ENCODE measurements at places on chromosomes 5 and 9.

GRCh38 chr5:80967500-80968181 lies 7.5 kb downstream of the RASGRF2 start:
- DNase-seq = no peak

GRCh38 chr5:96851312-96852062 lies 24.8 kb upstream of the ERAP2 start:
- no peak for DNase-seq

GRCh38 chr9:114300846-114301797 lies 21.8 kb upstream of the ORM1 start:
- DNase-seq = no peak

- no peak for DNase-seq
These were observed 211.5 kb downstream of the PAPPA start for GRCh38 chr9:116365056-116365471.

DNA sequence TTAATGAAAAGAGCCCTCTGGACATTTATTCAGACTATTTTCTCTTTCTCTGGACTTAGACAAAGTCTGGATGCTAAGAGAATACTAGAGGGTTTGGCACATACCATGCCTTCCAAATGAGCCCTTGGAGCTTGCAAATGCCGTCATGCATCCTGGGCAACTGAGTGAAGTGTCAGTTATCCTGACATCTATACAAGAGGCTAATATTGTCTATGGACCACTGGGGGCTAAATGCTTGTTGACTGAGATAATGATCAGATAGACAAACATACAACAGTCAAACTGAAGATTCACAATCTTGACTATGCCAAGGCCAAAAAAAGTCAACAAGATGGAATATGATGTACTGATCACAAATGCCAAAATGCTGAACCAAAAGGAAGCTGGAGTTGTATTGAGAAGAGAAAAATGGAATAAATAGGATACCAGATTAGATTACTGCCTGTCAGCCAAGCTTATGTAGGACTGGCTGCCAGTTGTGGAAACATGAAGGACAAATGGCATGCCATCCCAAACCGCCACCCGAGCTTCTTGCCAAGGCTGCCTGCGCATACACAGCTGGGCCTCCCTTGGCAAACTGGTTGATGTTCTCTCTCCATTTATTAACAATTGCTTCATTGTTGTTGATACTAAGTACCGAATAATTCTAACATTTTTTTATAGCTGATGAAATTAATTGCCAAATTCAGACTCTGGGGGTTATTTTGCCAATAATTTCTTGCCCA lies 240.1 kb upstream of the GRAMD2B start:
- no peak for DNase-seq

- DNase-seq = no peak
These were observed 278.0 kb downstream of the NTRK2 start for GRCh38 chr9:84947412-84947972.

DNA sequence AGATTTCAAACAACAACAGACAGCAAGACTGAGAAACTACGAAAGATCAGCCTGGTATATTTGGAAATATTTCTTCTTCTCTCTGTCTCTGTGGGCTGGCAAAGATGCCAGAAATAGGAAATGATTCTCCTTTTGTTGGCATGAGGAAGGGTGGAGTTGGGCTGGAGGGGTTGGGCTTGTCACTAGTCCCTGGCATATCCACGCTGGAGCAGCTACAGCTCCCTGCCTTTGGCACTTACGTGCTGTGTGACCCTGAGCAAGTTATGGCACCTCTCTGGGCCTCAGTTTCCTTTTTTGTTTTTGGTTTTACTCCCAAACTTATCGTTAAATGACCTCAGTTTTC lies 354 bp upstream of the KCNMB1 start:
- no peak for DNase-seq

GRCh38 chr9:113611461-113612215 lies 148.1 kb downstream of the RGS3 start:
- no peak for DNase-seq

- no peak for DNase-seq
These were observed 35.7 kb upstream of the ROR2 start for GRCh38 chr9:91985692-91986091.

DNA sequence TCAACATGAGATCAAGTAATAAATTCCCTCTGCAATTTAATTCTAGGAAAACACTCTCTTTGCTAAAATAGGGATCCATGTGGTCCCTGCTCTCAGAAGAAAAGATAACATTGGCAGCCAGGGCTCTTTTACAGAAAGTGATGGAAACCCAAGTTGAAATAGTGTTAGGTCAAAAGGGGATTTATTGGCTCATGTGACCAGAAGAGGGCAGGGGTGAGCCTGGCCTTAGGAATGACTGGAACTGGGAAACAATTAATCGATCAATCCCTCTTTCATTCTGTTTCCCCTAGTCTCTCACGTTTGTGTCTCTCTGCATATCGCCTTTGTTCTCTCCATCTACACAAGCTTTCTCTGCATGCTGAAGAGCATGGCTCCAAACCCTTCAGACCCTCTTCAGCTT lies 58.3 kb upstream of the ALDH1B1 start:
- no peak for DNase-seq

- no peak for DNase-seq
These were observed 11.1 kb upstream of the ORM1 start for GRCh38 chr9:114311571-114312512.

DNA sequence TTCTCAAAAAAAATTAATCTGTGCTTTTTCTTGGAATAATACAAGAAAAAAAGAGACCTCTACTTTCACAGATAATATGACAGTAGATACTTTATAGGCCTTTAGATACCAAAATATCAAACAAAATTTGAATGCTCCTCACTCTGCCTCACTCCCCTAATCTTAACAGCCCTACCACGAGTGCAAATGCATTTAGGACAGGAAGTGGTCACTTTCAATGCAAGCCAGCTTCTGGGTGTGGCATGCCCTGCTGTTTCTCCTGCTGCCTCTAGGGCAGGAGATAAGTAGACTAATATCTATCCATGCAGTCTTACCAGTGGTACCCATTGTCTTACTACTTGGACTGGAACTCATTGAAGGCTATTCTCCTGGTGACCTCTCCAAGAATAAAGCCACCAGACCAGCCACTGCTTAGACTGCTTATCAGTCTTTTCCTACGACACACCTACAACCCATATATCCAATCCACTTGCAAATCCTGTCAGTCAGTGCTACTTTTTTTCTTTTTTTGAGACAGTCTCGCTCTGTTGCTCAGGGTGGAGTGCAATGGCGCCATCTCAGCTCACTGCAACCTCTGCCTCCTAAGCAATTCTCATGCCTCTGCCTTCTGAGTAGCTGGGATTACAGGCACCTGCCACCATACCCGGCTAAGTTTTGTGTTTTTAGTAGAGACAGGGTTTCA lies 23.0 kb downstream of the FRRS1L start:
- DNase-seq = no peak

- DNase-seq = no peak
These were observed 198.7 kb upstream of the MAP3K1 start for GRCh38 chr5:56616454-56617160.

DNA sequence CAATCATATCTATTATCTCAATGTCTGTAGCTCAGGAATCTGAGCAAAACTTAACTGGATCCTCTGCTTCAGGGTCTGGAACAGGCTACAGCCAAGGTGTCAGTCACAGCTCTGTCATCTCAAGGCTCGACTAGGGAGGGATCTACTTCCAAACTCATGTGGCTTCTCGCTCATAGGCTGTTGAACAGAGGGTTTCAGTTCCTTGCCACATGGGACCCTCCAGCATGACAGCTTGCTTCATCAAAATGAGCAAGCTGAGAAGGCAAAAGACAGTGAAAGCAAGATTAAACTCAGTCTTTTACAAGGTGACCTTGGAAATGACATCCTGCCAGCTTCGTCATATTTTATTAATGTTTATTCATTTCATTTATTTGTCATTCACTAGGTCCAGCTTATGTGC lies 111.7 kb downstream of the GADD45G start:
- no peak for DNase-seq

GRCh38 chr9:137761032-137761431 lies 116.5 kb upstream of the CACNA1B start:
- DNase-seq = no peak

DNA sequence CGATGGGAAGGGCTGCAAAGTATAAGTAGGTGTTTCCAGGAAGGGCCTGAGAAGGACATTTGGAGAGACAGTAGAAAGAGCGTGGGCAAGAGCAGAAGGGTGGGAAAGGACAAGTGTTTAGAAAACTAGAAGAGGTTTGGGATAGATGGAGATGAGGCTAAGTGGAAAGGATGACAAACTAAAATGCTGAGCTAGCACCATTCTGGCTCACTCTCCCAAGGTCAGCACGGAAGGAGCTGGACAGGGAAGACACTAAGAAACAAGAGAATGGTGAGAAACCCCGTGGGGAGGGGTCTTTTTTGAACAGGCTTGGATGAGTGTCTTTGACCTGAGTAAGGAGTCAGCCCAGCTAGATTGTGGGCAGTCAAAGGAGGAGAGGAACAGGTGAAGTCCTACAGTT lies 286.0 kb downstream of the CDK5RAP2 start:
- DNase-seq = no peak

- DNase-seq = no peak
These were observed 310.5 kb upstream of the KIF2A start for GRCh38 chr5:61995486-61995885.

GRCh38 chr5:16384222-16384621 lies 81.4 kb downstream of the ZNF622 start:
- no peak for DNase-seq

DNA sequence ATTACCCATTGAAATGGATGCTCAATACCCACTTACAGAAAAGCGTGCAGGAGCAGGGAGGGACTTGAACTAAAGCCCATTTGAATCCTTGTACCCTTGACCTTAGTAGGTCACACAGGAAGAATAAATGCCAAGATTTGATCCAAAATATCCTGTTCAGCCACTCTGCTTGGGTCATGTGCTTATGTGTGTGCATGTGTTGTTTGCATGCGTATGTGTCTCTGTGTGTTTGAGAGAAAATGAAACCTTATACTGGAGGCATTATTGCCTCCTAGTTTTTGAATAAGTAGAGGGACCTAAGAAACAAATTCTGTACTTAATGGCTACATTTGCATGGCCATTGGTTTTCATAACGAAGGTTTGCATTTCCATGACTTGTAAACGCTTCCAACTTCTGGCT lies 63.4 kb upstream of the TRIM32 start:
- DNase-seq = no peak

GRCh38 chr5:8726383-8727036 lies 819.4 kb downstream of the SEMA5A start:
- no peak for DNase-seq

- no peak for DNase-seq
These were observed 18.2 kb upstream of the DCP2 start for GRCh38 chr5:112958093-112959088.

GRCh38 chr5:15463231-15463980 lies 36.6 kb upstream of the FBXL7 start:
- DNase-seq = no peak

DNA sequence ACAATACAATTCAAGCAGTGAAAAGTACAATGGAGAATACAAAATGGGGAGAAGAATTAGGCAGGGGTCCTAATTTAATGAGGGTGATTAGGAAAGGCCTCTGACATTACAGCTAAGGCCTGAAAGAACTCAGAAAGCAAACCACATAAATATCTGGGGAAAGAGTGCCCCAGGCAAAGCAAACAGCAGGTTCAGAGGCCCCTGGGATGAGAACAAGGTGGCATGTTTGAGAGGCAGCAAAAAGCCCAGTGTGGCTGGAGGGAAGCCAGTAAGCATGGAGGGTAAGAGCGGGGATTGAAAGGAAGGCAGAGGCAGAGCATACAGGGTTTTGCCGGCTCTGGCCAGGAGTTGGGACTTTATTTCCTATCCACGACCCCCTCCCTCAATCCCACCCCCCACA lies 33.4 kb upstream of the VDAC1 start:
- no peak for DNase-seq

DNA sequence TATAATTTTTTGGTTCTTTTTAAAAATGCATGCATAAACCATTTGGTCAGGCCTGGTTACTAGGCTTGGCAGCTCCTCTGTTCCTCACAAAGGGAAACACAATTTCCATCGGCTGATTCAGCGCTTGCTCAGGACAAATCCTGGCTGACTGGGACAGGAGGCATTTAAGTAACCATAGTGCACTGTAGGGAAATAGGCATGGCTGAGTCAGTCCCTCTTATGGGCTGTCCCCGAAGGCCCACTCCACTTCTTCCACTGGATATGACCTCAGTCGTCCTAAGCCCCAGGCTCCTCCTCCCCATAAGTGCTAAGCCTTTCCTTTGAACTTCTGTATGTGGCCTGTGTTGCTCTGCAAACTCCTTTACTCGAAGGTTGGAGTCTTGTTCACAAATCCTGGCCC lies 71.2 kb upstream of the GLIS3 start:
- no peak for DNase-seq

DNA sequence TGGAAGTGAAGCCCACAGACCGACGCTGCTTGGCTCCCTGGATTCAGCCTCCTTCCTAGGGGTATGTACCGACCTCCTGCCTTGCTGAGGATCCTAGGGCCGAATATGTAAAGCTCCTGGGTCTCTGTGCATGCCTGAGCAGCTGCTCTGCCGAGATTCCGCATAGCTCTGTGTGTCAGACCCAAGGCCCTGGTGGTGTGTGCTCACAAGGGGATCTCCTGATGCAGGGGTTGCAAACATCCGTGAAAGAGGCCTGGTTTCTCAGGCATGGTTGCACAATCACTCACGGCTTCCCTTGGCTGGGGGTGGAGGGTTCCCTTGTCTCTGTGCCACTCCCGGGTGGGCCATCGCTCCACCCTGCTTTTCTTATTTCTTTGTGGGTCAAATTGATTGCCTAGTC lies 19.9 kb upstream of the SVEP1 start:
- no peak for DNase-seq

DNA sequence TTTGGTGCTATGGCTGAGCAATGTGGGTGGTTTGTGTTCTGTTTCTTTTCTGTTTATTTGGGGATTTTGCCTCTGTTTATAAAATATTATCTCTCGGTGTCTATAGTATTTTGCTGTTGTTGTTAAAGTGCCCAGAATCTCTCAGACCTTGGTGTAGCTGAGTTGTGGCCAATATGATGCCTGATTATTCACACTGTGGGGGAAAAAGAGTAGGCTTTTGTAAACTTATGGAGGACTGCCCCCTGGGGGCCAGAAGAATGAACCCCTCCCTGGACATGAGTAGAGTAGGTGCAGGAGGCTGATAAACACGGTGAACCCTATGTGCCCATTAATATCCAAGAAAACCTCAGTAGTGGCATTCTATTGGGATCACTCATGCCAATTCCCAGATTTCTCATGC lies 49.0 kb upstream of the DPYSL3 start:
- no peak for DNase-seq

DNA sequence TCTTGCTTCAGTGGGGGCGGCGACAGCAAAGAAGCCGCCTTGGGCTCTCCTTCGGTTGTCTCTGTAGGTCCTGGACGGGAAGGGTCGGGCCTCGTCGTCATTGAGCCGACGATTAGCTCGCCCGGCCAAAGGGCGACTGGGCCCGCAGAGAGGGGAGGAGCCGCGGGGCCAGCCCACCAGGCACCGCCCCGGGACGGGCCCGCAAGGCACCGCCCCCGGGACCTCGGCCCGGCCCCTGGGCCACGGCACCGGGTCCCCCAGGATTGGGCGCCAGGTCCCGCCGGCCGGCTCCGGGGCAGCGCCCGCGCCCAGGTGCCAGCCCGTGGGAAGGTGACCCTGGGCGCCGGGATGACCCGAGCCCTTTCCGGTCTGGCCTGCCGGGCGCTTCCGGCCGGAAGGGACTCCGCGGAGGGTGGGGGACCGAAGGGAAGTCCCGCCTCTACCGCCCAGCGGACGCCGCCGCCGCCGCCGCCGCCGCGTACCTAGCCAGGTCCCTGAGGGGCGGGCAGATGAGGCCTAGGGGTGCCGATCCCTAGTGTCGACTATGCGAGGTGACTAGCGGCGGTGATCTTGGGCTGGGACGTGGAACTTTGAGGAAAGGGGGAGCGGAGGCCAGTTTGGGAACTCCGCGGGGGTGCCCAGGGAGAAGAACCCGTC lies at the start of the genes GBA2 and RGP1:
Gene GBA2 (minus strand): TSS at position 371 of the 657 bp plus-strand sequence. CDS start 524 bp downstream, outside the sequence.
Gene RGP1 (plus strand): TSS at position 430 of the 657 bp plus-strand sequence. CDS start 469 bp downstream, outside the sequence.
- DNase-seq = peak; percentile 37

GRCh38 chr5:43309637-43310036 lies 3.6 kb downstream of the HMGCS1 start:
- no peak for DNase-seq

Measured in central memory CD8-positive, alpha-beta T cell (primary cell).